ENCODE measurements at places on chromosomes 1 and 21. TPM values are rescaled to one million over a fixed set of nuclear protein-coding genes. Genes with fewer than 3 reads are reported as not detected.

AMIGO1 gene
- 0.65 TPM for total RNA-seq

NBPF6 gene
- total RNA-seq: not detected

INAVA gene
- not detected for total RNA-seq

REN gene
- total RNA-seq: 0.33 TPM

RRP1 gene
- total RNA-seq: 21.9 TPM

MPL gene
- 0.10 TPM for total RNA-seq

HFM1 gene
- total RNA-seq: 0.86 TPM

LIN28A gene
- not detected for total RNA-seq

SMCP gene
- total RNA-seq: not detected

PIK3R3 gene
- 14.9 TPM for total RNA-seq

S100A7 gene
- total RNA-seq: not detected

NPPA gene
- total RNA-seq: not detected

NLRP3 gene
- 0.10 TPM for total RNA-seq

CCDC24 gene
- 2.5 TPM for total RNA-seq

ANGPTL1 gene
- total RNA-seq: under 0.01 TPM

SLFNL1 gene
- 0.57 TPM for total RNA-seq

FYB2 gene
- total RNA-seq: not detected

LDLRAD1 gene
- total RNA-seq: not detected

LCE1D gene
- not detected for total RNA-seq

HUNK gene
- under 0.01 TPM for total RNA-seq

MIS18A gene
- total RNA-seq: 7.2 TPM

Measured in vein endothelial cell (primary cell).